ENCODE measurements at places on chromosomes 12 and 14. TPM values are rescaled to one million over a fixed set of nuclear protein-coding genes. Genes with fewer than 3 reads are reported as not detected.

The SMCO3 gene
- total RNA-seq, result not detected

The DAO gene
- not detected for total RNA-seq

The GAS2L3 gene
- total RNA-seq, result 38.7 TPM

The GPR84 gene
- not detected for total RNA-seq

The PMCH gene
- not detected for total RNA-seq

DNA sequence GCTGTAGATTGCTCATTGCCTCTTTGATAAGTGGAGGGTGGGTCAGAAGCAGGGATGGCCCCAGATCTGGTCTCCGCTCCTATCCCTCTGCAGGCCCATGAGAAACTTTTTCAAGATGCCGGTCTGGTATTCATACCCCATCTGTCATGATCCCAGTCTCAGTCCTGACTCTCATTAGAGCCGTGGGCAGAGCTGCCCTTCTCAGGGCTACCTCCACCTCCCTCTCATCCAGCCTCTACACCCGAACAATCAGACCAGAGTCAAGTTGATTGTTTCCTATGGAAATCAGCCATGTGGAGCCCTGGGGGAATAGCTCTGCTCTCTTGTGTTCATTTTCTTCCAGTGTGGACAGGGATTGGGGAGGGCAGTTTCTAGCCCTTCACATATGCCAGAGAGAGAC is 45.8 kb downstream of the NEUROD4 start:
- no peak for DNase-seq

DNA sequence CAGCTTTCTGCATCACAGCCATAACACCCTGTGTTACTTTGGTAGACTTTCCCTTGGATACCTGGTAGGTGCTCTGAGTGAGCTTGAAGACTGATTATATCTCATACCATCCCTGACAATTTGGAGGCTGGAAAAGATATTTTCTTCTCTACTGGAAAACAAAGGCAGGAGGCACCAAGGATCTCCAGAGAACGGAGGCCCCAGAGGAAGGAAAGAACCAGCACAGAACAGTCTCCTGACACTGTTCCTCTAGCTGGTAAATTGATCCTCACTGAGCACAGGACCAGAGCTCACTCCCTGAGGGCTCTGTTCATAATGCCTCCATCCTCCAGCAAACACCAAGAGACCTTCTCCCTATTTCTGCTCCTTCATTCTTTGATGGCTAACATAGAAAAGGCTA is at the start of gene OR11G2:
Gene OR11G2 (plus strand): TSS at position 301 of the 400 bp plus-strand sequence. CDS start 6,542 bp downstream, outside the sequence.
- no peak for DNase-seq

GRCh38 chr12:42612231-42612613 is 22.7 kb upstream of the PRICKLE1 start:
- no peak for DNase-seq

DNA sequence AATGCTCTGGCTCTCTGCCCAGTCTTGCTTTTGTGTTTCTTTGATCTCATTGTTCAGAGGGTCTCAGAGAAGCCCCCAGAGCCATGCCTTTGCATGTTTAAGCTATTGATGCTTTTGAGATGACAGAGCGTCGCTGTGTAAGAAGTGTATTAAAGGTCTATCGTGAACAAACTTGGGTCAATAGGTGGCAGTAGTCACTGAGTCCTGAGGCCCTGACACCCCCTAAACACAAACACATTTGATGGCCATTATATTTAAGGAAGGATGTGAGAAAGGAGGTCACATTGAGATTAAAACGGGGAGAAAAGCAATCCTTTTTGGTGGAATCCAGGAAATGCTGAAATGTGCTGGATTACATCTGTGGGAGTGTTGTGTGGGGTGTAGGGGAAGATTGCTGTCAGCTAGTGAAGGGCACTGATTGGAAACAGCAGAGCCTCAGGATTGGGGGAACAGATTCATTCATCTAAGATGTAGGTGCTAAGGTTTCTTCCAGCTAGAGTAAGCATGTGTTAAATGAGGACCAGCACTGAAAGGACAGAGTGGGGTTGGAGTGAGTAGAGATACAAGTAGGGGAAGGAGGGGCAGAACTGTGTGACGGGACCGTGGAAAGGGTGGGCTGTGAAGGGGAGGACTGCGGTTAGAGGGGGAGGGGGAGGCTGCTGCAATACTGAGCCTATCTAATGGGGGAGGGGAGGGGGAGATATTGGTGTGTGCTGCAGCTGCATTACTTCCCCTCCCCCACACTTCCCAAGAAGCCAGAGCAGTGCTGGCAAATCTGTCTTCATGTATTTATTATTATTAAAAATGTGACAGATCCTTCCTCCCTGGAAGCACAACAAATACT is 12.7 kb downstream of the NGDN start:
- no peak for DNase-seq

Measured in HCT116 (cell line).